ENCODE measurements at places on chromosomes 6 and 20.

- DNase-seq = no peak
Observed at GRCh38 chr20:14919501-14920081, 582.2 kb upstream of the FLRT3 start.

DNA sequence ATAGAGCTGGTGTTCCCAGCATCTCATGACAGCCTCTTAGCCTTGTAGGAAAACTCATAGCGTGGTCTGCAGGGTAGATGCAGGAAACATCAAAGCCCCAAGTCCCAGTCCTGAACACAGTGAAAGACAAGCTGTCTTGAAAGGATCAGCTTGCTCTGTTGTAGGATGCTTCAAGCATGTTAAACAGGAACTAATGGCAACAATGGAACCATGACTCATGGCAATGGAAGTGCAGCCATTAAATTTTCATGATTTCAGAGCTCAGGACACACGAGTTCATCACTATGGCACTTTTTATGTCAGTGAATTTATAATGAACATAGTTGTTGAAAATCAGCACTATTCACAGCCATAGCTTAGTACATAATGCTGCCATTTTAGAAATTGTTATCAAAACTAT lies 367.7 kb downstream of the KIF16B start:
- DNase-seq = no peak

DNA sequence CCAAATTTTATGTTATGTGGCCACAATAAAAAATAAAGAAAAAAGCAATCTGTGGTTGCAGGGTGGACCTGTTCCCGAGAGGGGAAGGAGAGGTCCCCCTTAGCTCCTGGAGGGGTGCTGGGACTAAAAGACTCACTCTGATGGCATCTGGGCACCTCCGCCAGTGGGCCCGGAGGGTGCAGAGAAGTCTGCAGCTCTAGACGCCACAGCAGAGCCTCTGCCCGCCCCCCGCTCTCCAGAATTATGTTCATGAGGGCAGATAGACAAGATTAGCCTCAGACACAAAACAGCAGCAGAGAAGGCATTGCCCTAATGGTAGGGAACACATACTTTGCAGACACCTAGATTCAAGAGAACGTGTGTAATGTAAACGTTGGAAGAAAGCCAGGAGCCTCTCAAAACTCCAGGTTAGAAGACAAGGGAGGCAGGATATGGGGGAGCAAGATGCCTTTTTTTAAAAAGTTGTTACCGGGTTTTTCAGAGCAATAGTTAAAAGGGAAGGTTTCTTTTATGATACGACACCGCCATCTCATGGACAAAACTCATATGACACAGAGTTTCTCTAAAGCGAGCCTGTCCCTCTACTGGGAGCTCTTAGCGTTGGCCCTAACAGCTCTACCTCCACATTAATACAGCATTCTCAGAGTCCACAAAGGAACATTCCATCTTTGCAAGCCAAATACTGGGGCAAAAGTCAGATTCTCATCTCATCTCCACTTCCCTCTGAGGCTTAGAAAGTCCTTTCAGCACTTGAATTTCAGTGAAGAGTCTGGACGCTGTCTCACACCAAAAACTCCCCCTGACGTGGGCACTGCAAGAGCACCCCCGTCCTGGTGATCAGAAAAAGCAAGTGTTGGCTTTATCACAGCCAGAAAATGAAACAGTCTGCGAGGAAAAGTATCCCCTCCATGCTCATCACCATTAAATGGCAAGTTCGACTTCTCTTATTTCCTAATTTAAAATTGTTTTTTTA lies 47.2 kb downstream of the FOXF2 start:
- peak; percentile 5 for DNase-seq

GRCh38 chr6:154292855-154293519 lies 63.6 kb downstream of the IPCEF1 start:
- peak; percentile 26 for DNase-seq

GRCh38 chr6:41651962-41652657 lies 13.8 kb downstream of the MDFI start:
- no peak for DNase-seq

DNA sequence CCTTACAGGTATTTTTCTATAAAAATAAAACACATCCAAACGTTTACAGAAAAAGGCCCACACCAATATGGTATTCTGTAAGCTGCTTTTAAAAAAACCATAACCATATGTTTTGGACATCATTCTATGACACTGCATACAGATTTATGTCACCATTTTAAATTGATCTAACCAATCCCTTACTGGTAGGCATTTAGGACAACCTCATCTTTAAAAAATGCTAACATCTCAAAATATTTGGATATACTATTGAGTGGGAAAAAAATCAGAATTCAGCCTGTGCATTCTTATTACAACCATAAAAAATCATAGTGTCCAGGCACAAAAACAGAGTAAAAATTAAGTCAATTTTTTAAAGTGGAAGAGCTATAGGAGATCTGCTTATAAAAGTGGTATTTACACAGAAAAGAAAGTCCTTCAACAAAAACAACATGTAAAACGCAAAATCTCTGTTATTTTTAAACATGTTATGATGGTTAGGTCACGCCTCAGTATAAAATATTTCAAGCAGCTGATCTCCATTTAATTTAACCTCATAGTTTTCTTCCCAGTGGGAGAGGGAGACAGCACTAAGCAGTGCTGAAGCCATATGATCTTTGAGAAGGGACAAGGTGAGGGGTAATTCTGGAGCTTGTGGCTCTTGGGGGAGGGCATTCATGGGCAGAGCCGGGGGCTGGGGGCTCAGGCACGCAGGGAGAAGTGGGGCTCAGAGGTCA lies 21.2 kb downstream of the TRAM2 start:
- no peak for DNase-seq

DNA sequence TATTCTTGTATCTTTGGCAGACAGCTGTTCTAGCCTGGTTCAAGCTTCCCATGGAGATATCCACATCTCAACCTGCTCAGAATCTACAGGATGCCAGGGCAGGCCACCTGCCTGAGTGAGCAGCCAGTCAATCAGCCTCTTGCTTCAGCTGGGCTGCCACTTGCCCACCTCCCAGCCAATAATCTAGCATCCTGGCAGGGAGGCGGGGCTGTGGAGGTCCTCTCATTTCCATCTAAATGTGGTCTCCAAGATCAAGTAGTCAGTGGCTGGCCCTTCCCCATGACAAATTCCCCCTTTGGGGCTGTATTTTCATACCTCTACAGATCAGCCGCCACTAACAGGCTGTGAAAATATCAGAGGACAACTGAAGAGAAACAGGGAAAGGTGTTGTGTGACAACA lies 33.0 kb upstream of the SPDEF start:
- DNase-seq = no peak

- no peak for DNase-seq
Observed at GRCh38 chr20:42902509-42902908, 287.2 kb downstream of the PTPRT start.

GRCh38 chr6:25288518-25288917 lies 9.3 kb downstream of the CARMIL1 start:
- DNase-seq = no peak

DNA sequence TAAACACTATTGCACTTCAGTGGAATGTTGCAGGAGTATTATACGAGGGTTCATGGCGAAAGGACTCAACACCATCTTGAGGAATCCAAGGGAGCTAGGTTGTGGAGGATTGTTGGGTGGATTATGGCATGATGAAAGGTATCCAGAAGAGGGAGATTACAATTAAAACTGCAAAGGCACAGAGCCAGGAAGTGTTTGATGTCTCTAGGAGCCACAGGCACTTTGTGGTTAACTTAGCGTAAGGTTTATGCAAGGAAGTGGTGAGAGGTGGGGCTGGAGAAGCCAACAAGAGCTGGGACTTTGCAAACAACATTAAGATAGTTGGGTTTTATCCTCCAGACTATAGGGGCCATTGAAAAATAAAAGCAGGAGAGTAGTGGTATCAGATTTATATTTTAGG lies 86.6 kb upstream of the TPD52L1 start:
- DNase-seq = no peak

DNA sequence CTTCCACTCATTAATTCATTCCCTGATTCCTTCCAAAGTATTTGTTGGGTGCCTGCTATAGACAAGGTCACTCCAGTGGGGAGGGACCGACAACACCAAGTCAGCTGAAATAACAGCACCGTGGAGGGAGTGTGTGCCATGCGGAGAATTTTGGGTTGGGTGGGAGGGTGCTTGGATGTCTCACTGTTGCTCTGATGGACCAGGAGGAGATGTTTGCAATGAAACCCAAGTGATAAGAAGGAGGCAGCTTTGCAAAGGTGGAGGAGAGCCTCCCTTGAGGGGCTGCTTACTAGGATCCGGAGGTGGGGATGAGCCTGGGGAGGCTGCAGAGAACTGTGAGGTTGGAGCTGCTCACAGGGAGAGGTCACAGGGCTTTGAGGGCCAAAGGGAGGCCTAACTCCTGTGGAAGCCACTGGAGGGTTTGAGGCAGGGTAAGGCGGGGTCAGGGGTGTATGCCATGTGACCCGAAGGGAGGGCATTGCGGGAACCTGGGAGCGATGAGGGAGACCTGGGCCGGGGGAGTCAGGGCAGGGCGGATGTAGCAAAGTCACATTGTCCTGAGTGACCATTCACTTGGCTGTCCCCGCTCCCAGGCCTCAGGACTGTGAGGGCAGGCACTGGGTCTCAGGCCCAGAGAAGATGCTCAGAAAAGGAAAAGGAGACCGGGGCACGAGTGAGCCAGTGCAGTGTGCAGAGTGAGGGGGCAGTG lies 124.5 kb downstream of the PHACTR3 start:
- no peak for DNase-seq

DNA sequence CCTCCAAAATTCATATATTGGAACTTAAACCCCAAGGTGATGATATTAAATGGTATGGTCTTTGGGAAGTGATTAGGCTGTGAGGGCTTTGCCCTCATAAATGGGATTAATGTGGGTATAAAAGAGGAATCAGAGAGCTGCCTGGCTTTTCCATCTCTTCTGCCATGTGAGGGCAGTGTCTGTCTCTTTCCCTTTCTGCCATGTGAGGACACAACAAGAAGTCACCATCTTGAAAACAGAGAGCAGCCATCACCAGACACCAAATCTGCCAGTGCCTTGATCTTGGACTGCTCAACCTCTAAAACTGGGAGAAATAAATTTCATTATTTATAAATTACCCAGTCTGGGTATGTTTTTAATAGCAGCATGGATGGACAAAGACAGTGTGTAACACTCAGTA lies 263.0 kb downstream of the PAX1 start:
- no peak for DNase-seq

DNA sequence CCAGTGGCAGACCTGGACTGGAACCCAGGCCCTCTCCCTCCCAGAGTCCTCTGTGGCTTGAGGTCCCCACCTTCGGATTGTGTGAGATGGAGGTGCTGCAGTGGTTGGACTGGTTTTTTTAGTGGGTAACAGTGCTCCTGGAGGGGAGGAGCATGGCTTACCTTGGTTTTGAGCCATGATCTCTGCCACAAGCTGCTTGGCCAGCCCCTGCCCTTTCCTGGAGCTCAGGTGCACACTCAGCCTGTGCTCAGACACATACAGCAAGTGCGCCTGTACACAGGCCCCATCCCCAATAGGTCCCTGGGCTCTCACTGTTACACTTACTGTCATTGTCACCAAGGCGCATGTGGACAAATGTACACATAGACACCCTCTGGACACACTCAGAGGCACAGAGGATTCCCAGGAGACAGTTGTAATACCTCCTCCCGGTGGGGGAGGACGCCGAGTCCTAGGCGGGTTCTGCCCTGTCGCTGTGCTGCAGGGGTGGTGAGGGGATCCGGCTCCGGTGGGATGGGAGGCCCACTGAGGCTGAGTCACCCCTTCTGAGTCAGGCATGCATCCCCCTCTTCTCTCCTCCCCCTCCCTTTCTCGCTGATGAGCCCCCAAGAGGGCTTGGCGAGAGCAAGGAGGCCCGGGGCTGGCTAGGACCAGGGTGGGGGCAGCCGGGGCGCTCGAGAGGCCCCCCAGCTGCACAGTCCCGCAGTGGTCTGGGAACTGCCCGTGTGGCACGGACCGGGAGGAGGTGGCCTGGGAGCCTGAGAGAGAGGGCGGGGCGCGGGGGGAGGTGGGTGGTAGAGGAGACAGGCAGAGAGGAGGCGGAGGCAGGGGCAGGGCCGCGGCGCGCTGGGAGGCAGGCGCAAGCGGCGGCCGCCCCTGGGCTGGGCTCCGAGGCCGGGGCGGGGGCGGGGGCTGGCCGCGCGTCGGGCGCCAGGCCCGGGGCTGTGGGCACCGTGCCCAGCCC lies 522 bp upstream of the EPB41L1 start:
- no peak for DNase-seq

DNA sequence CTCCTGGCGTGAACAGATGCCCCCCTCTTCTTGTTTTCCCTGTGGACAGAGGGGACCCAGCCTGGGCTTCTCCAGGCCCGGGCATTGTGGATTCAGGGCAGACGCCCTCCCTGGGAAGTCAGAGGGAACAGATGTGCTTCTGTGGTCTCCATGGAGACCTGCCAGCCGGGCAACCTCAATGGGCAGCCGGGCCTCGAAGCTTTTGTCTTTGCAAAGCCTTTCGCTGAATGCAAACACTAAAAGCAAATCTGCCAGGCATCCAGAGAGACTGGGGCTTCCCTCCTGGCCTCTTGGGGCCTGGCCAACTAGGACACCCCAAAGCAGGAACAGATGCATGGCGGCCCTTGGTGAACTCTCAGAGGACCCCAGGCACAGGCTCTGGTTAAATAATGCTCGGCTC lies 370.0 kb upstream of the SULF2 start:
- DNase-seq = no peak

DNA sequence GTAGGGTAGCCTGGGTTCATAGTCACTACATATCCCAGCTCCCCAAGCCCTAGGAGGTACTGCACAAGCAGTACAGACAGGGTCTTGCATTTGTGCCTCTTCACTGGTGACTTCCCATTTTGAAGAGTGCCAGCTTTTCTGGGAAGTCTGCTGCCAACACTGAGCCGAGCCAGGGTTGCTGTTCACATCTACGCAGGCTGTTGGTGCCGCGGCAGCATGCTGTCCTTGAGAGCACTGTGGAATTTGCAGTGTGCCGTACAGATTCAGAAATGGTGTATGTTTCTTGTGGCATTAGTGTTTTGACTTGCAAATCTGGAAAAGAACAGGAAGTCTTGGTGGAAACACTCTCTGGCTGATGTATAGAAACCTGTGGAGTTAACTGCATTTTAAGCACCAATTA lies 67.5 kb downstream of the JARID2 start:
- DNase-seq = no peak

DNA sequence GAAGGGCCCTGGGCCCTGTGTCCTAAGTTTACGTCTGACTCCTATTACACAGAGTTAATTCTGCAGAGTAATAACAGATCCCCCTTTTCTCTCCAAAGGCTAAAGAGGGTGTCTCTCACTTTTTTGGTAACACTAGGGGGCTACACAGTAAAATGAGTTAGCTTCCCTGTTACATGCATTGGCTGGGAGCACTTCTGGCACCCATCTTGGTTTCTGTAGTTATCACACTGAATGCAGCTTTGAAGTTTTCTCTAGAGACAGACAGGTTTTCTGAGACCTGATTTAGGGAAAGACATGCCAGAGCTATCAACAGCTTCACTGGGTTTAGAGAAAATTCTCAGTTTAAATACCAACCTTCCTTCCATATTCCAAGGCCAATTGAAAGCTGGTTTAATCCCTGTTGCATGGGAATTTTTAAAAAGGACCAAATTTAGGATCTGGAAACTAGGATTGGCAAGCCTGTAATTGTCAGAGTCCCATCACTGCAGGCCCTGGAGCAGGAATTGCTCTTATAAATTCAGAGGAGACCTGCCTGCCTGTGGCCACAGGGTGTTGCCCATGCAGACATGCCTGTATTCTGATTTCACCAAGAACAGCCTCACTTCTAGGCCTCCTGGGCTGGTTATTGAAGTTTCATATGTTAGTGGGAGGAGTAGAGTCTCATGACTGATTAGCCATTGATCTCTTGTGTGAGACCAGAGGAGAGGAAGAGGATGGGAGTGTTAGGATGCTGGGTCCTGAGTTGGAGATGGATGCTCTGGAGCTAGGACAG lies 29.4 kb downstream of the RNF8 start:
- DNase-seq = no peak

- no peak for DNase-seq
Observed at GRCh38 chr6:88089708-88090107, 42.1 kb downstream of the SPACA1 start.
